Central memory CD4-positive, alpha-beta T cell (primary cell): ENCODE measurements at places on chromosomes 6 and 20.

GRCh38 chr6:84428300-84428907 lies 201.0 kb upstream of the CEP162 start:
- DNase-seq: no peak

DNA sequence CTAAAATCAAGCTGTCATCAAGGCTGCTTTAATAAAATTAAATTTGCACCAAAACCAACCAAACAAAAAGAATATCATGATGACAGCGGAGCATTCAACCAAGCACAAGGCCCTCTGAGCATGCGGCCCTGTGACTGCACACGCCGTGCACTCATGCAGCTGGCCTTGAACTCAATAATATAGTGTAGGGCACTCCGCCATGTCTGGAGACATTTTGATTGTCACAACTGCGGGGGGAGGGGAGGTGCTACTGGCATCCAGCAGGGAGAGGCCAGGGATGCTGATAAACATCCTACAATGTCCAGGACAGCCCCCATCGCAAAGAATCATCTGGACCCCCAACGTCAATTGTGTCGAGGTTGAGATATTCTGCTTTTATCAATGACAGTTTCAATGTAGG lies 9.7 kb downstream of the MOCS3 start:
- DNase-seq: no peak

DNA sequence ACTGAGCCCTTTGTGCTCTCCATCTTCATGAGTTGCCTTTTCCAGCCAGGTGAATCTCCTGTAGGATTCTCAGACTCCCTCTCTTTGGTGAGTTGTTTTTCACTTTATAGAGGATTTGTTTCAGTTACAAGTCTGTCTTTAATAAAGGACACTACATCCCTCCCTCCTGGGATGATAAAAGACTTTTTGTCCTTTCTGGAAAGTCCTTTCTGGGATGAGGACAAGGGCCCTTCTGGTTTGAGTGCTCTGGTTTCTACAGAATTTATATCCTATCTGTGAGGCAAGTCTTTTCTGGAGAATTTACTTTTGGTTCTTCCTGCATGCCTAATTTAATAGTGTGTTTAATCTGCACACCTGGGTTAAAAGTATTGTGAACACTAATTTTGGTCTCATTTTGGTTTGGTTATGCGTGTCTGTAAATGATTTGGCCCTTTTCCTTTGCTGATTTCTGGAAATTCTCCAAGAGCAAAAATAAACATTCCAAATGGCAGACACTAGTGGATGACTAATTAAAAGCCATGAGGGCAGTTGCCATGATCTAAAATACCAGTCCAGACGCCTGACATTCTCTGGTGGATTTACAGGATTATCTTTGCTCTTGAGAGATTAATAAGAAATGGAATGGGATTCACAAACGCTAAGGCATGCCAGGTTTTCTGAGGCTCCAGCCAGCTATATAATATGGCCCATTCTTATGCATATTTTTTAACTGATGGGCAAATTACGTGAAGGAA lies 44.8 kb downstream of the TCP11 start:
- DNase-seq: no peak

GRCh38 chr6:33589731-33590530 lies 9.9 kb upstream of the BAK1 start:
- DNase-seq: no peak

DNA sequence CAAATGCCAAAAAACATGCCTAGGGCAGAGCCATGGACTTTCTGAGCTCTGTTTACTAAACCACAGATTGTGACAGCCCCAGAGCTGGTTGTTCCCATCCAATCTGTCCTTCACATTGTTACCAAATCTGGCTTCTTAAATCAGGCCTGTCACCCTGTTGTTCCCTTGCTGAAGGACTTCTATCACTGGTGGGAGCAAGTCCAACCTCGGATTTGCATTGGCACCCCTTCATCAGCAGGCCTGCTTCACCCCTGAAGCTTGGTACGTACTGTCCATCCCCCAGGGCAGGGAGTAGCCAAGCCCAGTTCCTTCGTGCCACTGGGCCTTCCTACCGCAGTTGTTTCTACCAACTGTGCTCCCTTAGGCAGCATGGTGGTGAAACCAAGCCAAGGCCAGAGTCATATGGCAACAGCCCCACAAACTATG lies 357.3 kb upstream of the JARID2 start:
- DNase-seq: no peak

- no peak for DNase-seq
Observed at GRCh38 chr6:158743033-158743651, 76.0 kb downstream of the EZR start.

DNA sequence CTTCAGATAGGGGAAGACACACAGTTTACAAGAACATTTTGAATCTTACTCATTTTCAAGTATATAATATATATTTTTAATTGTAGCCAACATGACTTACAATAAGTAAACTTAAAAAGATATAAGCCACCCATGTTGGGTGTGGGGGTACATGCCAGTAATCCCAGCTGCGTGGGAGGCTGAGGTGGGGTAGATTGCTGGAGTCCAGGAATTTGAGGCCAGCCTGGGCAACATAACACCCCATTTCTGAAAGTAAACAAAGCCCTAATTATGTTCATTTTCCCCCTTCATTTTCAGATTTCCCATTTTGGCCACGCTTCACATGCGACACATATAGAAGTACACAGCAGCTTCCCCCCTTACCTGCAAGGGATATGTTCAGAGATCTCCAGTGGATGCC lies 30.5 kb downstream of the SERPINB6 start:
- no peak for DNase-seq

- peak; percentile 76 for DNase-seq
Observed at GRCh38 chr20:354298-354977, 7.5 kb downstream of the NRSN2 start.

- no peak for DNase-seq
Observed at GRCh38 chr6:16660157-16660497, 101.1 kb downstream of the ATXN1 start.

- no peak for DNase-seq
Observed at GRCh38 chr6:135861189-135861588, 9.7 kb downstream of the PDE7B start.

- DNase-seq: no peak
Observed at GRCh38 chr20:23446505-23446904, 6.2 kb downstream of the CST11 start.

DNA sequence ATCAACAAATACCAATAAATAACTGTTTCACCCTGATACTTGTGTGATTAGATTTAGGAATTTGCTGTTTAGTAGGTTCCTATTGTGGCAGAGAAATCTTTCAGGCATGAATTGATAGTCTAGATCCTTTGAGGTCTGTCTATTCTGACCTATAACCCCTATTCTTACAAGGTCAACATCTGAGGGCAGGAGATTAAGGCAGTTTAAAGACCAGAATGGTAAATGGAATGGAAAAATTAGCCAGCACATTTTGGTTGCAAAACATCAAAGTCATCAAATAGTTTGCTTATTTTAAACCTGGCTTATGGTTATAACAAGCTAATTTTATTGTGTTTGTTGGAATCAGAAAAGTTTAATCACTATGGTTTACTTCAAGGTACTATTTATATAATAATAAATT lies 78.4 kb downstream of the LIN28B start:
- no peak for DNase-seq

DNA sequence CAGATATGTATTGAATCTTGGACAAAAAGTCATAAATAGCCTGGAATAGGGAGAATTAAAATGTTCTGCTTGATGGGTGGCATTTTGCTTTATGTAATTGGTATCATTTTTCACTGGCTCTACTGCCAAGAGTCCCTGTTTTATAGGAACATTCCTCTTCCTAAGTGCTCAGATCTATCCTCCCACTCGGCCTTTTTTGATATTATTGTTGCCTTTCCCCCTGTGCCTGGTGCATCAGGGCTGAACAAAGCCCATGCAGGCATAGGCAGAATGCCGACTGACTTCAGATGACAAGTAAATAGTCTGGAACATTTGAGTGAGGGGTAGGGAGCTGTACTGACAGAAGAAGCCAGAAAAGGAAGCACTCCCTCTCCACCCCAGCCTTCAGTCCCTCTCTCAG lies 127.0 kb downstream of the PKHD1 start:
- no peak for DNase-seq

- DNase-seq: no peak
Observed at GRCh38 chr20:1897965-1898464, 2.8 kb downstream of the SIRPA start.

DNA sequence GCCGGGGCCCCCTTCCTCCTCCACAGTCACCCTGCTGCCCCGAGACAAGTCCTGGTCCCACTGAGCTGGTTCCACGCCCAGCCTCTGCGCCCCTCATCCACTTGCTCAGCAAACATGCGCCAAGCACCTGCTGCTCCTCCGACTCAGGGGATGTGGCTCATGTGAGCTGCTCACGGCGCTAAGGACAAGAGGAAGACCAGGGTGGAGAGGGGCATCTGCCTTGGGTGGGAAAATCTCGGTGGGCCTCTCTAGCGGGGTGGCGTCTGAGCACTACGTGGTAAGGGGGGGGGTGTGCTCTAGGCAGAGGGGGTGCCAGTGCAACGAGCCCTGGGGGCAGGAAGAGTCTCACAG lies 4.5 kb downstream of the LAMA5 start:
- no peak for DNase-seq

- no peak for DNase-seq
Observed at GRCh38 chr20:57396212-57396983, 5.2 kb downstream of the RBM38 start.

GRCh38 chr6:111069382-111070104 lies 17.8 kb upstream of the SLC16A10 start:
- DNase-seq: no peak

GRCh38 chr6:30747902-30748769 lies 3.8 kb upstream of the IER3 start:
- DNase-seq: no peak

GRCh38 chr6:103570431-103570830 lies 1289.3 kb downstream of the HACE1 start:
- DNase-seq: no peak

DNA sequence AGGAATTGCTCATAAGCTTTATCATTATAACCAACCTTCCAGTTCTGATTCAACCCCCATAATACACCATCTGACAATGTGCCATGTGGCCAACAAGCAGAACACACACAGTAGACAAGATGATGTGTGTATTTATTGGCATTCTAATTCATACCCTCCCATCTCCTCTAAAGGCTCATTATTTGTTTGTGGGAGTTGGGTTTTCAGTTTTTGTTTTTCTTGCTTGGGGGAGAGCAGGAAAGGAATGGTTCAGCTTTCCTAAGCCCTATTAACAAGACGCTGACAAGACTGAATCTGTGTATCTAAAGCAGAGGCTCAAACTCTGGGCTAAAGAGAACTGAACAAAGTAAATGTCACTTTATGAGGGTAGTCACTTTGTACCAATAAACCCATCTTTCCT lies 36.8 kb downstream of the EPB41L2 start:
- no peak for DNase-seq

DNA sequence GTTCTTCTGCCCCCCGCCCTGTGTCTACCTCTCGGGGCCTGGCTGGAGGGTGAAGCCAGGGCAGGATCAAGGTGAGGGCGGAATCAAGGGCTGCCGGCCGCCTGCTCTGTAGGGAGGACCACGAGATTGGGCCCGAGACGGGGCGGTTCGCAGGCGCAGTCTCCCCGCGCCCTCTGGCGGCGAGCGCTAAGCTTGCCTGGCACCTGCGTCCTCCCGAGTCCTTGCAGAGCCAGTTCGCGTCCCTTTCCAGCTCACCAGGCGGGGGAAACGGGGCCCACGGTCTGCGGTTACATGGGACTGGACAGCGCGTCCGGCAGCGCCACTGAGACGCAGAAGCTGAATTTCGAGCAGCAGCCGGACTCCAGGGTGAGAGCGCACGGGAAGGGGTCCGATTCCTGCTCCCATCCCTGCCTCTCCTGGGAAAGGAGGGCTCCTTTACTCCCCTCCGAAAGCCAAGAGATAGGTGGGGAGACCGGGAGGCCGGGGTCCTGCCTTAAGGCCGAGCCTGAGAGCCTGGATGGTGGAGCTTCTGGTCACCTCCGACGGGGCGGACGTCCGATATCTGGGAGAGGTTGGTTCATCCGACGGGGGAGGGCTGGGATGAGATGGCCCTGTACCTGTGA lies 3.6 kb upstream of the MATN4 start:
- peak; percentile 30 for DNase-seq

DNA sequence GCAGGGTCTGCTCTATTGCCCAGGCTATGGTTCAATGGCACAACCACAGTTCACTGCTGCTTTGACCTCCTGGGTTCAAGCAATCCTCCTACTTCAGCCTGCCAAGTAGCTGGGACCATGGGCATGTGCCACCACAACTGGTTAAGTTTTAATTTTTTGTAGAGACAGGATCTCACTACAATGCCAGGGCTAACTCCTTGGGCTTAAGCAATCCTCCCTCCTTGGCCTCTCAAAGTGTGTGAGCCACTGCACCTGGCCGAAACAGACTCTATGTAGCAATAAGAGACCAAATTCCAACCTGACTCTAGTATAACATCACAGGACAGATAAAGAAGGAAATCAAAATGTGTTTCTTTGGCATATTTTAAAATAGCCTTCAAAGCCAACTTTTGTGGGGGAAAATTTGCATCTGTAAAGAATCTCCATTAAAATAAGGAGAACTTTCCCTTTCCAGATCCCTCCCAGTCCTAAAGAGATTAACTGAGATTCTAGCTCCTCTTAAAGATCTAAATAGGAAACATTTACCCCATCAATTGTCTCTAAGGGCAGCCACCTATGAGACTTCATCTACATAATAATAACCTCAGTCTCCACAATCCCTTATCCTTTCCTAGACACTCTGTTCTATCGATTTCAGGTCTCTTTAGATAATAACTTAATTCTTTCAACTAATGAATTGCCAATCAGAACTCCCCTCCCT lies 94.7 kb upstream of the PLCB4 start:
- no peak for DNase-seq

- DNase-seq: no peak
Observed at GRCh38 chr6:30315156-30315555, 11.6 kb upstream of the TRIM39 start.

GRCh38 chr6:52640916-52641315 lies 30.0 kb upstream of the TMEM14A start:
- DNase-seq: no peak

- DNase-seq: no peak
Observed at GRCh38 chr20:10578607-10579006, 95.2 kb downstream of the JAG1 start.

DNA sequence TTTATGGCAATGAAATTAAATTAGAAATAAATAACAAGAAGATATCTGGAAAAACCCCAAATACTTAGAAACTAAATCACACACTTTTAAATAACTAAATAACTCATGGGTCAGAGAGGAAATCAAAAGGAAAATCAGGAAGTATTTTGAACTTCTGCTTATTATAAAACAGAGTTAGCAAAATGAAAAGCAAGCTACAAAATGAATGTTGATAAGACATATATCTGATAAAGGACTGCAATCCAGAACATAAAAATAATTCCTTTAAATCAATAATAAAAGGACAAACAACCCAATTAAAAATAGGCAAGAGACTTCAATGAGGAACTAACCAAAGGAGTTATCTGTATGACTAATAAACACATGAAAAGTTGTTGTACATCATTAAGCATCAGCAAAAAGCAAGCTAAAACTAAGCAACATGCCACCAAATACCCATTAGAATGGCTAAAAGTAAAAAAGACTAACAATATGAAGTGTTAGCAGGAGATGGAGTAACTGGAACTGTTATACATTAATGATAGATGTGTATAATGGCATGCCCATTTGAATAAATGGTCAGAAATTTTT lies 38.9 kb upstream of the STMND1 start:
- no peak for DNase-seq
